ENCODE measurements at places on chromosomes 5 and 9.

- no peak for DNase-seq
These were observed 23.8 kb downstream of the HSDL2 start for GRCh38 chr9:112403614-112404201.

DNA sequence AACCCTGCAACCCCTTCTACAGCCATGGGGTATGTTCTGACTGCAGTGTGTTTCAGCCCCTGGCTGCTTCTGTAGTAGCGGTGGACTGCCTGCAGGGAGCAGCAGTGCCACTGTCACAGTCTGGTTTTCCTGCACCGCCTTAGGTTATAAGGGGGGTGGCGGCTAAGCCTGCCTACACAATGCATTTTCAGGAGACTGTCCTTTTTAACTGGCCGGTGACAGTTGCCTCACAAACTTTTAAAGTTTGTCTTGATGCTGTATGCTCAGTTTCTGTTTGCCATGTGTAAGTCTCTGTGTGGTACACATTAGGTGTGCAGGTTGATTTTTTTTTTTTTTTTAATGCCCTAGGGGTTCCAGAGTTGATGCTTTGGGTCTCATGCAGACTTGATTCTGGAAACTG, 53.0 kb downstream of the NUP214 start:
- peak; percentile 45 for DNase-seq

DNA sequence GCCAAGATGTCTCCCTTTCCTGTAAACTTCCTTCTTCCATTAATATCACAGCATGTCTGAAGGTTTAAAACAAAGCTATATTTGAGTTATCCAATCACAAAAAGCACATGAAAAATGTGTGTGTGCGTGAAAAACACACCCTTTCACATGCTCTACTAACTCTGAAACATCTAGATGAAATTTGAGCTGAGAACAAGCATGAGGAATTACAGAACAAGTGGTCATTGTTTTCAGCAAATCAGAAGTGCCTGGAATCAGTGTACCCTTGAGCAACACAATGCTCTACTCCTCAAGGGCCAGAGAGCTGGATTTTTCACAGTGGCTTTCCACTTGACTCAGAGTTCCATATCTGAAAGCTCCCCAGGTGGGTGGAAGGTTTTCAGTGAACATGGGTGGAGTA, 255.9 kb downstream of the PSAT1 start:
- no peak for DNase-seq

DNA sequence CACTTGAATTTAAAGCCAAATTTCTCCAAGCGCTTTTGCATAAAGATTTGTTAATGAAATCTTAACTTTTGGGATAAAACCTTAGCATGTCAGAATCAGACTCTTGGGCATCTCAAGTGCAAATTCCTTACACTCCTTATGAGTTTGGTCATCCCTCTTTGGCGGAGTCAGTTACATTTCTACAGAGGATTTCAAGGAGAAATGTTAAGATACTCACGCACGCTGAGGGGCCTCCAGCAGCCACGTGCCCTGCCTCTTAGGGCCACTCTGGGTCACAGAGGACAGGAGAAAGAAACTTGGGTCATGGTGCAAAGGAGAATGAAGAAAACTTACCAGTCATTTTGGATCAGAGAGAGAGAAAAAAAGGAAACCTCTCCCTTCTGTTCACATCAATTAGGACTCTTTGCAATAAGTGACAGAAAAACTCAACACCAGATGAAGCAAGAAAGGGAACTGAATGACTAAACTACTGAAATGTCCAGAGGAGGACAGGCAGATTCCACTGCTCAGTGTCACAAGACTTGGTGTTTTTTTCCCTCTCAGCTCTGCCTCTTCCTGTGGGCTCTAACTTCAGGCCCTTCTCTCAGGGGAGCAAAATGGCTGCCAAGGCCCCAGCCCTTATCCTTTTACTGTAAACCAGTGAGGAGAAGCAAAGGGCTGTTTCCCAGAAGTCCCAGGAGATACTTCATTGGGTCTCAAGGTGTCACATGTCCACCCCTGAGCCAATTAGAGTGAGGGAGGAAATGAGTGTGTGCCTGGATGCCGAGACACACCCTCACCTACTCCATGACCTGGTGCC, 63.3 kb upstream of the NFIL3 start:
- DNase-seq, result no peak
